Heart right ventricle (tissue), 16 donors: ENCODE measurements at places on chromosomes 3 and 15. TPM values are rescaled to one million over a fixed set of nuclear protein-coding genes. Genes with fewer than 3 reads are reported as not detected.

- no peak for DNase-seq
Observed at GRCh38 chr3:172343979-172344378, 104.3 kb downstream of the GHSR start.

DNA sequence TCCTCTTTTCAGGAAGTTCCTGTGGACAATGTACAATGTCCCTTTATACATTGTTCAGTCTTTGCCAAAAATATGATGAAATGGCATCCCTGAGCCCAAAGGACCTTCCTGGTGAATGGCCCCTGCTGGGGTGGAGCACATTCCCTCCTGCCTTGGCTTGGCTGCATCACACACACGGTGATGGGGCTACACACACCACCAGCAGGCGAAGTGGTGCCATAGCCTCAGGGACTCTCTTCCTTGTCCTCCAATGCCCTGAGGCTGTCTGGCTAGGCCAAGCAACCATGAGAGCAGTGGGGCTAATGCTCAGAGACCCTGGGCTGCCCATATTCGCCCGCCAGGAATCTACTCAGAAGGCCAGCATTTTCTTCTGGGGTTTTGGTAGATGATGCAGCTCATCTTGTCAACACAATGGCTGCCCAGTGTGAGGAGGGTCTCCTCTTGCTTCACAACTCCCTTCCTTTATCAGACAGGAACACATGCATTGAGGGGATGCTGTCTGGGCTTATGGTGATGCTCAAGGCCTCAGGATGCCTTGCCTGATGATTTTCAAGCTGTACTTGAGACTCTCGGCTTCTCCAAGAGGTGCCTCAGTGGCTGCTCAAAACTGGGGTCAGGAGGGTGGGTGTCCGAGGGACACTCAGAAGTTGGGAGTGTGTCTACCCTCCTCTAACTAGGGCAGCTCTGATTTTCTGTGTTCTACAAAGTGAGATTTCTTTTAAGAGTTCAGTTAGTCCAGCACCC, 40.9 kb upstream of the EPHB1 start:
- DNase-seq: no peak

- DNase-seq: no peak
Observed at GRCh38 chr3:104764496-104764895, 602.2 kb upstream of the ALCAM start.

- no peak for DNase-seq
Observed at GRCh38 chr3:15291589-15292541, 40.5 kb downstream of the SH3BP5 start.

Gene CCR4
- not detected for total RNA-seq
